ENCODE measurements at places on chromosomes 5 and 9.

DNA sequence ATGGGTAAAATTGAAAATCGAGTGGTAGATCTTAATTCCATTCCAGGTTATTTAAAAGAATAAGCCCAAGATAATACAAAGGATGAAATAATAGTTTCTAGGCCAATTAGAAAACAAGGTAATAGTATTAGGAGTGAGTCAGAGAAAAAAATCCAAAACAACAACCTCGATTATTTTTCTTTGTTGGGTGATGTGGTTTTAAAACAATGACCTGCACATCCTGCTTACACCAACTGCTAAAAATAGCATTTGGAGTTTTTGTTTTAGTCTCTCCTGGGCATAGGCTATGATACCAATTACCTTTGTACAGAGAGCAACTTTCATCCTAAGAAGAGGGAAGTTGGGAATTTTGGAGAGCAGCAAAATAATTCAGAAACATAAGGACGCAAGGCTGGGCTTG, 101.7 kb upstream of the MYO10 start:
- peak; percentile 24 for DNase-seq

- DNase-seq = peak; percentile 90
Measured at GRCh38 chr9:77514886-77515711, 133.0 kb downstream of the GNA14 start.

- peak; percentile 93 for DNase-seq
Measured at GRCh38 chr5:135308752-135309151, 90.3 kb downstream of the MACROH2A1 start.

DNA sequence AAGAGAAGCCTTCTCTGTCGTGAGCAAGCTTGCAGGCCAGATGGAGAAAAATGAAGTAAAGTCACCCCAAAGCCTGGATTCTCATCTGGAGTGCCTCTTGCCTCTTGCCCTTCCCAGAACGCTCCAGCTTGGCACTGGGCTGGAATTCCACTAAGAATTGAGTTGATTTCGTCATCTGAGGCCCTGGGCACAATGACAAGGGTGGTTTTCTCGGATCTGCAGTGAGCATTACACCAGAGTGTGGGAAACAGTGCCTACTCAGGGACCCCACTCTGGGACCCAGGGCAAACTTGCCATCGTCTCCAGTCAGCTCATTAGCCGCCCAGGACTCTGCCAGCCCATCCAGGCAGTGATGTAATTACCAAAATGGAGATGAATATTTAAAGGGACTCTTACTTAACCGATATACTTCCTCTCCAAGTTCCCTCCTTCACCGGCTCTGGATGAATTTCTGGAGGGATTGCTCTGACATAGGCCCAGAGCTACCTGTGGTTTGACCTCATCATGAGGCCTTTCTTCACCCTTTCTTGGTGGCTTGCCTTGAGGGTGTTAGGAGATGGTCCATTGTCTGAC, 44.7 kb upstream of the LCP2 start:
- no peak for DNase-seq

DNA sequence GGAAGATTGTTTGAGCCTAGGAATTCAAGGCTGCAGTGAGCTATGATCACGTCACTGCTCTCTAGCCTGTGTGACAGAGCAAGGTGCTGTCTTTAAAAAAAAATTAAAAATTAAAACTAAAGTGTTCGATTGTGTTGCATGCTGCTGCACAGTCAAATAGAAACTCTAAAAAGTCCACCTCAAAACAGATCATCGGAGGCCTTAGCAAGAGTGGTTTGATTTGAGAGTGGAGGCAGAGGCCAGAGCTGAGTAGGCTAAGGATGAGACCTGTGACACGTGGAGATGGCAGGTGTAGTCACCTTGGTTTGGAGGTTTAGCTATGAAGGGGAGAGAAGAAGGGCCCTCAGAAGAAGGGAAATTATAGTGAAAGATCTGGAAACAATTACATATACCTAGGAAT, 2.8 kb upstream of the PTPDC1 start:
- DNase-seq = no peak

- no peak for DNase-seq
Measured at GRCh38 chr9:31736581-31737179, 647.8 kb upstream of the ACO1 start.

DNA sequence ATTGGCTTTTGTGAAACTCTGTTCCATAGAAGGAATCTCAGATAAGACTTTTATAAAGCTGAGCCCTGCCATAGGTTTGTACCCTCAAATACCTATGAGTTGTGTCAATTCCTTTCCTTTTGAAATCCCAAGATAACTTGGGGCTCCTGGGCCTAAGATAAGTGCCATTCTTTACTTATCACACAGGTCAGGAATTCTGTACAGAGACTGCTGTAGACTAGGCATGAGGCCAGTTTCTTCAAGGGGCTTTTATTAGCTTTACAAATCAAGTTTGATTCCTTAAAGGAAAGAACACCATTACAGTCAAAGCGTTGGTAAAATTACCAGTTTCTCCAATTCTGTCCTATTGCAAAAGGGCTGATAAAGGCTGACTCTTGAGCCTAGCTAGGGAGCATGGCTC, 39.2 kb downstream of the SHC3 start:
- DNase-seq = peak; percentile 35

GRCh38 chr5:180806351-180807011, 3.9 kb upstream of the MGAT1 start:
- DNase-seq = no peak

GRCh38 chr5:157590478-157590877, 14.9 kb upstream of the ADAM19 start:
- DNase-seq = peak; percentile 15

DNA sequence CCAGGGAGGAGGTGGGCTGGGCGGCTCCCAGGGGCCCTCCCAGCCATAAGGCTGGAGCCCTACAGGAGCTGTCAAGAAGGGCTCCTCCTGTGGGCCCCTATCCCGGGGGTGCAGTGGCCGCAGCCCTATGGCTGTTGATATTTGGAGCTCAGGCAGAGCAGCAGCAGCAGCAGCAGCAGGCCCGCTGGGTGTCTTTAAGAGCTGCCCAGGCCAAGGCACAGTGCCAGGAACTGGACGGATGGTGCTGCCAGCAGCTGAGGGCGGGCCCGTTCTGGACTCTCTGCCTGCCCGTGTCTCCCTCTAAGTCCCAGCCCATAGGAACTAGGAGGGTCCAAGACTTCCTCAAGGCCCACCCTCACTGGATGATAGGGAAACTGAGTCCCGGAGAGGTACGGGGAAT, 3.6 kb downstream of the AK1 start:
- no peak for DNase-seq

DNA sequence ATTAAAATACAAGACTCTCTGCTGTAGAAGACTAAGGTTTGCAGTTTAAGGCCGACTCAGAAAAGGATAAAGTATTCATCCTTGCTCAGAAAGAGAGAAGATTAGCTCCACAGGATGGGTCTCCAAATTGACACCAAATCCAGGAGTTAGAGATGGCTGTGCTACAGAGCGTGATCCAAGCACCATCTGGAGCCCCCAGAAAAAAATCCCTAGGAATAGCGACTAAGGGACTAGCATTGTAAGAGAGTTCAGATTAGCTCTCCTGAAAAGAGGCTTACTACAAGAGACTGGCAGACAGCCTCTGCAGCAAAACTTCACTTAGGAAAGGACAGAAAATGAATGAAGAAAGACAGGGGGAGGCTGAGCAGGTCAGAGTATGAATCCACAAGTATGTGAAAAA, 3.7 kb downstream of the SIL1 start:
- no peak for DNase-seq

DNA sequence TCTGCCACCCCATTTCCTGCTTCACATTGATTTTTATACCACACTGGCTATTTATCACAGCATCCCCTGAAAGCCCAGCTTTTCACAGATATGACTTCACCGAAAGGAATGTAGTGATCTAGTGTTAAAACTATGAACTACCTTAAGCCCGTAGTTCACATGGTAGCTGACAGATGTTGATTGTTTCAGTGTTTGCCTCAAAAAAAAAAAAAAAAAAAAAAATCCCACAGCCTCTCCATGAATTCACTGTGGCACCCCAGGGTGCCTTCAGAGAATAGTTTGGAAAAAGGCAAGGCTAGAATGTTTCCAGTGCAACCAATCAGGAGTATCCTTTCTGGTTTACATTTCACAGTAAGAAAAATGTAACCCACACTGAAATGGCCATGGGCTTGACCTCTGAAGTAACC, 37.1 kb downstream of the GLIS3 start:
- peak; percentile 97 for DNase-seq

- no peak for DNase-seq
Measured at GRCh38 chr5:141672841-141673813, 8.9 kb downstream of the ARAP3 start.

DNA sequence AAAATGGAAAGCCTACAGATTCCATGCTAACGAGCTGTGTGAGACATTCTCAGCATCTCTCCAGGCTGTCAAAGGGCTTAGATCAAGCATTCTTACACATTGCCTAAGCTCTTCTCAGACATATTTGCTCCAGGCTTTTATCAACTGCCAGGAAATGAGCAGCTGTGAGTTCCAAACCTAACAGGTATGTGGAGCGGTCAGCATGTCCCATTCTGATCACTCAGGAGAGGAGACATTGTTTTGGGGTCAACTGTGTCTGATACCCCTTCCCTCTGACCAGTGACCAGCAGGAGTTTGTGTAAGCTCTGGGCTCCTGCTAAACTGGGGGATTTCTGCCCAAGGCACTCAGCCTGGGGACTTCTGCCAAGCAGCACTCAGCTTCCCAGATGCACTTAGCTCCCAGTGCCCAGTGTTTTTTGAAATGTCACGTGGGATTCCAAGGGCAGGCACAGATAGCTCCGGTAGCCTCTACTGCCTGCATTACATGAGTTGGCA, 229.1 kb downstream of the SEC61B start:
- DNase-seq = no peak

- peak; percentile 49 for DNase-seq
Measured at GRCh38 chr9:137049544-137050449, 3.8 kb upstream of the NPDC1 start.

Data from EL (cell line).